CMK (cell line): ENCODE measurements at places on chromosomes 4 and X.

DNA sequence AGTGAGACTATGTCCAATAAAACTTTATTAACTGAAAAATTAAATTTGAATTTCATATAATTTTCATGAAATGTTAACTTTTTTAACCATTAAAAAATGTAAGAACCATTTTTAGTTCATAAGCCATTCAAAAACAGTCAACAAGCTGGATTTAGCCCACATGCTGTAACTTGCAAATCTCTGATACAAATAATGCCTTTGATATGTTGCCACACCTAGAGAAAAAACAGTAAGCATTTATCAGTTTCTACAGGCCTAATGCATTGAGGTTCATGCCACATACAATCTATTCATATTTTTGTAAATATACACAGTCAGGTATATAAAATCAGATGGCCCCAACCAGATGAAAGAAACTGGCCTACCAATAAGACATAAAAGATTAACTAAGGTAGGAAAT lies 52.8 kb downstream of the LCORL start:
- DNase-seq, result no peak

DNA sequence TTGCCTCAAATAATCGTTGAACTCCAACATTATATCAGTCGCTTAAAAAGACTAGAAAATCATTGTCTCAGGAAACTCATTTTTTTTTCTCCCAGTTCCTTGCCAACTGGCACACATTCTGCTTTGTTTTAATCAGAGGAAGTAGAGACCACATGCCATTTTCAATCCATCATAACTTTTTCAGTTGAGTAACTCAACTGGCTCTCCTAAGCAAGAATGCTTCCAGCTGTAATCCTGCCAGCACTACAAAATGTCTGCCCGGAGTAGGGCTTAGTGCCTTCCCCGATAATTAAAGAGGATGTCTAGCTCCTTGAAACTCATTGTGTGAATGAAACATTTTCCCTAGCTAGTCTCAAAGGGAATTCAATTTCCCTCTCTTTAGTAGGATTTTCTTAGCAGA lies 33.0 kb downstream of the FREM3 start:
- DNase-seq, result no peak

GRCh38 chr4:991451-992296 lies 1.5 kb downstream of the SLC26A1 start:
- no peak for DNase-seq

DNA sequence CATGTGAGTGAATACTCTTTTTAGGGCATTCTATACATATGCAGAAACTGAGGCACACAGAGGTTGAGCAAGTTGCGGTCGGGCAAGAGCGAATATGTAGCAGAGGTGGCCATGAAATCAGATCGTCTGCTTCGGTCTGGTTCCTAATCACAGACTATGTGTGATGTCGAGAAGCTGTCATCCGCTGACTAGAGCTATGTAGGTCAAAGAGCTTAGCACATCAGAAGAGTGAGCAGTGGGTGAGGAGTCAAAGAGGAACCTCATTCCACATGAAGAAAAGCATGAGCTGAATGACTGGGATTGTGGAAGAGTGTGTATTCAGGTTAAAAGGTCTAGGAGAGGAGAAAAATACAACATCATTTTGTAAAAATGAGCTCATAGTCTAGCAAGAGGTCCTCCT lies 19.0 kb downstream of the GAB3 start:
- DNase-seq, result no peak

DNA sequence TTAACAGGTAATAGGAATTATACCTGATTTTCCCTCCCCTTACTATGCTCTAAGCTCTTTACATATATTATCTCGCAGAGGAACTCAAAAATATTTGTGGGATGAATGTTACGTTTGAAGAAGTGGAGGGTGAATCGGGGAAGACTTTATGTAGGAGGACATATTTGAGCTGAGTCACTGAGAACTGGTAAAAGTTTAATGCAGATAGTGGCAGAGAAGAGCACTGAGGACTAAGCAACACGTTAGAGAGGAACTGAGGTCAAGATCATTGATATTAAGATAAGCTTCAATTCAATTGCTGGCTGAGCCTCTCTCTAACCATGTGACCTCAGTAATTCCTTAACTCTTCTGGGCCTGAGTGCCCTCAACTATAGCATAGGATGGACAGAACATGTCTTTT lies 26.4 kb upstream of the ELOVL6 start:
- no peak for DNase-seq

- DNase-seq, result no peak
Measured at GRCh38 chr4:127667116-127667515, 34.4 kb downstream of the INTU start.

- DNase-seq, result no peak
Measured at GRCh38 chr4:182380771-182381181, 137.6 kb downstream of the TENM3 start.

GRCh38 chr4:21191317-21191716 lies 491.1 kb downstream of the PACRGL start:
- no peak for DNase-seq
